ENCODE measurements at places on chromosomes 5 and 9.

DNA sequence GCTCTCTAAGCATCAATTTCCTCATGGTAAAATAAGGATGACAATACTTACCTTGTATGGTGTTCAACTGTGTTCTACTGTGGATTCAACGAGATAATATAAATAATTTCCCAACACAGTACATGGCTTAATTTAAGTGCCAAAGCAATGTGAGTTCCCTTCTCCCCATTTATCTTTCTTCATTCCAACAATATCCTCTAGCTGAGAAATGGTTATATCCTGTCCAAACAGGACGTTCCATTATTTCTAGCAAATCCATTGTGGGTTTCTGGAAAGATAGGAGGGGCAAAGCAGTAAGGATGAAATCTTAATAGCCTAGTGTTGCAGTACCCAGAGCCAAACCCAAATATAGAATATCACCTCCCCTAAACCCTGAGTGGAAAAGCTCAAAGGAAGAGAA lies 22.0 kb downstream of the ABCA1 start:
- DNase-seq: no peak

DNA sequence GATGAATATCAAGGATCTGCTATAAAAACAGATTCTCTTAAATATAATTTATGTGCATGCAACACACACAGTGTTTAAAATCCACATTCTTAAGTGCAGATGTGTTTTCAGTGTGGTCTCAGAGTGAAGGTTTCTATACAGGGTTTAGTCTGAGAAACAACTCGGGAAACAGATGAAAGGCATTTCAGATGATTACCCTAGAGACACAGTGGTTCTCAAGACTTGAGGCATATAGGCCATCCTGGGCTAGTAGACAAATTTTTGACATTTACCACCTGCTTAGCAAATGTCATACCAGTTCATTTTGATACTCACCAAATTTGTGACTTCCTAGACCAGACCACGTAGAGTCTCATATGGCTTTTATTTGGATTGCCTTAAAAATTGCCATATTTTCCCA lies 216.5 kb downstream of the ARL15 start:
- no peak for DNase-seq

- no peak for DNase-seq
These were observed 205.2 kb upstream of the EDIL3 start for GRCh38 chr5:84589926-84590325.

GRCh38 chr5:1380910-1381309 lies 36.0 kb upstream of the CLPTM1L start:
- no peak for DNase-seq

- no peak for DNase-seq
These were observed 422.2 kb upstream of the TLE4 start for GRCh38 chr9:79149585-79149984.

DNA sequence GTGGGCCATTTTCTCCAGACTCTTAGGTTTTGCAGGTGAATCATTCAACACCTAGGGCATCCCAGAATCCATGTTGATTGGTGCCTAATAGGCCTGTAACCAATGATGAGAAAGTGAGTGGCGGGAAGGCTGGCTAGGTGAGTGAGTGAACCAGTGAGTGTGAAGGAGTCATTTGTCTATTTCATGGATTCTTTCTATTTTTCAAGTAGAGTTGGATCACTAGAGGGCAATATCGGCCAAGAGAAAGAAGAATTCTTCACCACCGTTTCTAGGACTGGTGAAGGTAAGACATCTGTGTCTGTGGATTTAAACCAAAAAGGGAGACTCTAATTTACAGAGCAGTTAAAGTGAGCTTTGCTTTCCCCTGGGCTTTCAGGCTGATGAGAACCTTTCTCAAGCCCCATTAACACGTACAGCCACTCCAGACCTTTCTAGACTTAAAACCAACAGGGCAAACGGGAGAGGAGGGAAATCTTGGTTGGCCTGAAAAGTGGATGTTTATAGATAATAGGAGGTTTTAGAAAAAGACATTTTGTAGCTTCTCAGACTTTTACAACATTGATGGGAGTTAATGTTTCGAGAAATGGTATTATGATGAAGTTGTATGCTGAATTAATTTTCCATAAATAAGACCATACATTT lies 114.3 kb upstream of the IL12B start:
- no peak for DNase-seq

DNA sequence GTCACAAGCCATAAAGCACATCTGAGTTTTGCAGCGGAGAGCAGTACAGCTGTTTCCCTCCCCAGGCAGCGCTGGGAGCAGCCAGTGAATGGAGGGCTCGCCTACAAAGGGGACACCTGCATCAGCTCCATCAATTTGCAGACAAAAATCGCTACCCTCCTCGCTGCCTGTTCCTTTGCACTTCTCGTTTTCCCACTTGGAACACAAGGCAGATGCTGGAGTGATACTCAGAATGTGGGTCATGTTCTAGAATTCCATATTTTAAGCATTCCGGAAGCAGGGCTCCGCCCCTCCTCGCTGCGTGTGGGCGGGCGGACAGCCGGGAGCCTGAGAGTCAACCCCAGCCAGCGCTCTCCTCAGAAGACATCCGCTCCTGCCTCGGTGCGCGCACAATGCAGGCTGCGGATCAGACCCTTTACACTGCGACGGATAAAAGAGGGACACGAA lies 92.1 kb downstream of the LMNB1 start:
- DNase-seq: no peak

- DNase-seq: no peak
These were observed 261.7 kb upstream of the PAPPA start for GRCh38 chr9:115891929-115892328.

- DNase-seq: no peak
These were observed 135.7 kb downstream of the DOCK8 start for GRCh38 chr9:350384-350783.

- no peak for DNase-seq
These were observed 757.7 kb upstream of the CHD1 start for GRCh38 chr5:99686538-99686937.

GRCh38 chr5:130063603-130064002 lies 159.3 kb downstream of the CHSY3 start:
- DNase-seq: no peak

- no peak for DNase-seq
These were observed 38.1 kb upstream of the HNRNPA0 start for GRCh38 chr5:137792303-137792702.

GRCh38 chr9:35267710-35268109 lies 105.9 kb downstream of the UNC13B start:
- no peak for DNase-seq

GRCh38 chr5:156594406-156594805 lies 255.7 kb upstream of the PPP1R2B start:
- DNase-seq: no peak

- no peak for DNase-seq
These were observed 90.1 kb downstream of the RFX3 start for GRCh38 chr9:3435732-3436131.

GRCh38 chr5:171137768-171138525 lies 171.1 kb upstream of the TLX3 start:
- no peak for DNase-seq

Measured in suprapubic skin (tissue), 4 donors.